Endothelial cell of umbilical vein (primary cell): ENCODE measurements at places on chromosomes 2 and 18. TPM values are rescaled to one million over a fixed set of nuclear protein-coding genes. Genes with fewer than 3 reads are reported as not detected.

Gene ORC4
- 24.5 and 27.0 TPM in 2 replicates for total RNA-seq

Gene INHBB
- total RNA-seq: 0.67 and 1.8 TPM in 2 replicates

DNA sequence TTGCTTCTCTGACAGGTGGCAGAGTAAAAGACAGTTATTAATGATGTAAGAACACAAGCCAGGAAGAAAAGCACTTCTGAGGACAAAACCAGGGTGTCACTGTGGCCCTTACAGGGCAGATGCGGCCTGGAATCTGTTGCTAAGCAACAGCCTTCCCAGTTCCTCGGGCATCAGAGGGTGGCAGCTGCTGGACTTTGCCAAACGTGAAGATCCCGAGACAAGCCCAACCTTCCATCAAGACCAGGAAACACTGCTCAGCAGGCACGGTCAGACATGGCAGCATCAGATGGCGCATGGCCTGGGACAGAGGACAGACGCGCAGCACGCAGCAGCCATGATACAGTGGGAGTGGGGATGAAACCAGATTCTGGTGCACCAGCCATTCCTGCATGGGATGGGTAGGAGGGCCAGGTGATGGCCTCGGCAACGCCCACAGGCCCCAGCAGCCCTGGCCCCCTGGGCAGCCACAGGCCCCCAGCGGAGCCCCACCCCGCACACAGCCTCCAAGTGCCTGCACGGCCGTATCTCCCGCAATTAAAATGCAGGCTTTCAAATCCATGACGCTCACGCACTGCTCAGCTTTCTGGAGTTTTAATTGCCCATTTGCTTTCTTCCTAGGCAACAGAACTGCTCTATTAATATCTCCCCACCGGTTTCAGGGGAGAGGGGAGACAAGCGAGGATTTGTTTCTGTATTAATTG lies 89.0 kb downstream of the EIPR1 start:
- no peak for DNase-seq

DNA sequence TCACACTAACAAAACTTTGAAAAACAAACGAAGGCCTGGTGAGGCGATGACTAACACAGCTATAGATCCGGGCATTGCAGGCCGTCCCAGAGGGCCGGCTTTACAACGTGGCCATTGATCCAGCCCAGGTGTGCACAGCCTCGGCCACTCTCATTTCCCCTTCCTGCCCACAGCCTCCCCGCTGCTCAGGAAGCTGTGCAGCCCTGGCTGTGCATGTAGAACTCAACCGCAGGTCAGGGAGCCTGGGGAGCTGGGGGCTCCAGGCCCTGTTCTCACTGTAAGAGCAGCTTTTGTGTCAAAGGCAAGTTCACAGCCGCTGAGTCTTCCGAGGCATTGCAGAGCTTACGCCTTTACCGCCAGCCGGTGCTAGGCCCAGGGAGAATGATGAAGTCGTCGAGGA lies 87.2 kb downstream of the LONRF2 start:
- DNase-seq: no peak

Gene SLC16A14
- 0.22 and 0.23 TPM in 2 replicates for total RNA-seq
